ENCODE measurements at places on chromosomes 6 and 20.

DNA sequence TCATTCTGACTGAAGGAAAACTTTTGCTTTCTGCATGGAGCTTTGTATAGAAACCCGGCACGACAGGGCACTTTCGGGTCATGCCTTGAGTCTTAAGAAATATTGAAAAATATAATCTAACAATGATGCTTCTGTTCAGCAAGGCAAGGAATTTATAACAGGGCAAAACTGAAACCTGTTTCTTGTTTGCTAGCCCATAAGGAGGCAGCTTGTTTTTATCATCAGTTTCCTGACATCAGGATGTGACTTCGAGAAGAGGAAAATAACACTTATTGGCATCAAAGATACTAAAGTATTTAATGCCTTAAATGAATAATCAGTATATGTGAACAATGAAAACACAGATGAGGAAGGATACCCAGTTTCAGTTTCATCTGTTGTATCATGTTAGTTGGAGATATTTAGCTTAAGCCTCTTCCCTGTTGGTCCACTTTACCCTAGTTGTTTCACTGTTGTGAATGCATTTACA, 146.5 kb downstream of the CDKAL1 start:
- DNase-seq: no peak

GRCh38 chr6:67687396-67687795, 947.7 kb upstream of the ADGRB3 start:
- no peak for DNase-seq

DNA sequence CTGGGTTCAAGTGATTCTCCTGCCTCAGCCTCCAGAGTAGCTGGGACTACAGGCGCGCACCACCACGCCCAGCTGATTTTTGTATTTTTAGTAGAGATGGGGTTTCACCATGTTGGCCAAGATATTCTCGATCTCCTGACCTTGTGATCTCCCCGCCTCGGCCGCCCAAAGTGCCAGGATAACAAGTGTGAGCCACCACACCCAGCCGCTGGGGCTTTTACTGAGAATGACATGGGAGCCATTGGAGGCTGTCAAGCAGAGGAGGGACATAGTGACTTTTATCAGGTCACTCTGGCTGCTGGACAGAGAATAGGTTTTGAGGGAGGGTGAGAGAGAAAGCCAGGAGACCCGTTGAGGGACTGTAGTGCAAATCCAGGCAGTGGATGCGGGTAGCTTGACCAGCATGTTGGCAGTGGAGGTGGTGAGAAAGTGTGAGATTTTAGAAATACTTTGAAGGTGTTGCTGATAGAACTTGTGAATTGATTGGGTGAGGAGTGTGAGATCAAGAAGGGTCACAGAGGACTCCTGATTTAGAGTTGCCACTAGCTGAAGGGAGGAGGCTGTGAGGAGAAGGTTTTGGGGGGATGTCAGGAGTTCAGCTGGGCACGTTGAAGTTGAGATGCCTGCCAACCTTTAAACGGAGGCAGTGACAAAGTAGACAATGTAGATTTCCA, 14.7 kb downstream of the ZNF341 start:
- no peak for DNase-seq

DNA sequence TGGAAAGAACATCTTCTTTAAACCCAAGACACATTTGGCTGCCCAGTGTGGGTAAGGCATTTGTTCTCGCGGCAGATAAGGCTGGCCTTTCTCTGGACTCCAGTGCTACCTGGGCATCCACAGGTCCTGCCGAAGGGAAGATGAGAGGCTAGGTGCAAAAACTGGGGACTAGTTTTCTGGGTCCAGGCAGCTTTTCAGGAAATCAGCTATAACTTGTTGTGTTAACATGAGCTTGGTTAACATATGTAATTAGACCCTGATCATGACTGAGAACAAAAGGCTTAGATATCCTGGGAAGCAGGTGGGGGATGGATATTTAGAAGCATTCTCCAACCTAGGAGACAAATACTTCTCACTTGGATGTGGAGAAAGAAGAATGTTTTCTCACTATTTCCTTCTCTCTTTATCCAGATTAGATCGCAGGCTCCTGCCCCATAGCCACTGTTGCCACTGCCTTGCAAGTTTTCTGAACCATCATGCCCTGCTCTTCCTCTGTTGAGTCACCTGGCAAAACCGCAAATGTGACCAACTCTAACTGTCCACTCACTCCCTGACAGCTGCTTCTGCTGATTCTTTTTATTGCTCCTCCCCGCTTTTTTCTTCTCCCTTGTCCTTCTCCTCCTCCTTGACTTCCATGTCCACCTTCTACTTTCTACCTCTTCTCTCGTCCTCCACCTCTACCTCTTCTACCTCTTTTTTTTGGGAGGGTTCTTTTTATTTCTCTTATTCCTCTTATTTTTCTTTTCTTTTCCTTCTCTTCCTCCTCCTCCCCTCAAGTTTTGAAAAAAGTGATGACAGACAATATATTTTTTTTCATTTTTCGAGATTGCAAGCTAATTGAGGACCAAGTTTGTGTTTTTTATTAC, 258.1 kb downstream of the UTRN start:
- no peak for DNase-seq

GRCh38 chr6:149962461-149963211, 1.1 kb upstream of the ULBP1 start:
- DNase-seq: no peak

GRCh38 chr20:45347936-45348778, at the start of gene SDC4:
Gene SDC4, minus strand, starts transcription at chr20:45348424. Its CDS starts 40 bp downstream, at chr20:45348384.
- no peak for DNase-seq

DNA sequence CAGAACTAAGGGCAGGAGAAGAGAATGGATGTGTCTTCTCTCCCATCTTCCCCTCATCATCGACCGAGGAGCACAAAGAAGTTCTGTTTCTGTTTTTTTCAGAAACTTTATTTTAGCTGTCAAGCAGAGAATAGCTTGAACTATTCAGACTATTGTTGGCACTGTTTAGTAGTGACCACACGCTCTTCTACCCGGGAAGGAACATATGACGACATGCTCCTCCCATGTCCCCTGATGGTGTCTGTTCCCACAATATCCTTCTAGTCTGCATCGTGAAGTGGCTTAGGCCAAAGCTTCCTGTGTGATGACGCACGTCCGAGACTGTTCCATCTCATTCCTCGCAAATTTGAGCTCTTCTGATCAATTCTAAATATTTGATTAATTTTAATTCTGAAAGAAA, 27.2 kb upstream of the KIF25 start:
- no peak for DNase-seq

- no peak for DNase-seq
Measured at GRCh38 chr6:26273673-26274588, 91.1 kb upstream of the BTN3A2 start.

GRCh38 chr20:23583526-23583925, 15.2 kb upstream of the CST9L start:
- no peak for DNase-seq

DNA sequence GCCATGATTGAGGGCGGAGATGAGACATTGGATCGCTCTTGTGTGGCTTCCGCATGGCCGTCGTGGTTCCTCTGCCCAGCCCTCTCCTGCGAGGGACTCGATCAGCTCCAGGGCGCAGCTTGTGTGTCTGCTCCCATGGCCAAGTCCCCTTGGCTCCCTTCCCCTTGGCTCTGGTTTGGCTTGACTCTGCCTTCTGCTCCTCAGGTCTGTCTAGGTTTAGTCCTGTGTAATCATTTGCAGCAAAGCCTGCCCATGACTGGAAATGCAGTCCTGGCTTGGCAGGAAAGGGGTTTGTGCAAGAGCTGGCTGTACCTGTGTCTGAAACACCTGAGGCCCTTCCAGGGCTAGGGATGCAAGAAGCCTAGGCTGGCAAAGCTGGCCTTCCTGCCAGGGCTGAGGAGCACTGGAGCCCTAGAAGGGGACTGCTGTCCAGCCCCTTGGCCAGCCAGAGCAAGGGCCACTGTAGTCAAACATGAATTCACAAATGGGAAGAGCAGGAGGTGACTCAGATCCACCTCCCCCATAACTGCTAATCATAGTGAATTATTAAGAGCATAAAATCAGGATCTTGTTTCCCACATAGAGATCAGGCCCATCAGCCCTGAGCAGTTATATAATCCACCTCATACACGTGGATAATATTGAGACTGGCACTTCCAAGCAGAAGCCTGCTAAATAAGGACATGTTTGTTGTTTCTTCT, 196.8 kb downstream of the FARS2 start:
- no peak for DNase-seq

- no peak for DNase-seq
Measured at GRCh38 chr6:422433-423054, 31.0 kb downstream of the IRF4 start.

DNA sequence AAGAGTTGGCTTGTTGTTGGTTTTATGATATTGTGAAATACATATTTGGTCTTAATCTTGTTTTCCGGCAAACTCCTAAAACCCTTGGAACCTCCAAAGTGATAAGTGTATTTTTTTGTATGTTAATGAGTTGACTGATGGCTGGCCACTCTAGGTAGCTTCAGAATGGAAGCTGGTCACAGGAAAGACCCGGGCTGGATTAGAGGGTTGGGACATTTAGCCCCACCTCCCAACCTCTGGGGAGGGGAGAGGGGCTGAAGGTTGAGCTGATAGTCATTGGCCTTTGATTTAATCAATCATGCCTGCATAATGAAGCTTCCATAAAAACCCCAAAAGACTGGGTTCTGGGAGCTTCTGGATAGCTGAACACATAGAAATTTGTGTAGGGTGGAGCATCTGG, 42.7 kb downstream of the SASH1 start:
- DNase-seq: no peak

DNA sequence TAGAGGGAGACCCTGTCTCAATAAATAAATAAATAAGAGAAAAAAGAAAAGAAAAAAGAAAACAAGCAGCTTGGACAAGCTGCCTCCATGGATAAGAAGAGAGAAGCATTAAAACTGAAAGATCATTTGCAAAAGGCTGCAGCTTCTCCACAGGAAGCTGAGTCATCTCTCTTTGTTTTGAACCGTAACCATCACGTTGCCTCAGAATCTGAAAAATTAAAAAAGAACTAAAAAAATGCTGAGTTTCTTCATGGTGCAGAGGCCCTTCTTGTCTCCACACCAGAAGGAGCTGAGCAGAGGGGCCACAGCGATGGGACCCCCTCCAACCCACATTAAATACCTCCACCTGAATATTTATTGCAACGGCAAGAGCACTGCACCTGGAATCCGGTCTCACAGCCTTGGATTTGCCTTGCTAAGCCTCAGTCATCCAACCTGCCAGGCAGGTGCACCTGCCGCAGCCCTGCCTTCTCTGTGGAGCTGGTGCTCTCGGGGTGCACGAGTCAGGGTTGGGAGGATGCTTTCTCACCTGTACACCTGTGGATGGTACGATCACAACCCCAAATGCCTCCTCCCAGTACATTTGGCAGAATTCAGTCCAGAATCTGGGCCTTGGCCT, 28.1 kb downstream of the TOX2 start:
- DNase-seq: no peak

- DNase-seq: no peak
Measured at GRCh38 chr20:32021091-32021490, 10.9 kb downstream of the CCM2L start.

DNA sequence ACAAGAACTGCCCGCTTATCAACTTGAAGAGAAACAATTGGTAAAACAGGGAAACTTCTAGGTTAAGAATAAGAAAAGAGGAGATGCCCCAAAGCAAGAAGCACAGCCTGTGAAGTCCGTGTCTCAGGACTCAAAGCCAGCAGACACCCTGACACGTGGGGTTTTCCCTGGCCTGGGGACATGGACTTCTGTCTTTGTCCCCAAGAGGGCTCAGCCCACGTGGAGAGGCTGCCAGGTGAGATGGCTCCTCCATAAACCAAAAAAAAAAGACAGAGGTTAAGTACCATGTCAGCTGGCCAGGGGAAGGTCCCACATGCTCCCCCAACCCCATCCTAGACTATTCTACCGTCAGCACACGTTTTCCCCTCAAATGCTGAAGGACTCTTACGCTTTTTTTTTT, 9.9 kb downstream of the SERPINB6 start:
- DNase-seq: no peak

- DNase-seq: no peak
Measured at GRCh38 chr6:84428300-84428907, 201.0 kb upstream of the CEP162 start.

- no peak for DNase-seq
Measured at GRCh38 chr6:20709451-20709850, 175.2 kb downstream of the CDKAL1 start.

- no peak for DNase-seq
Measured at GRCh38 chr20:3652676-3653596, 10.3 kb downstream of the GFRA4 start.

DNA sequence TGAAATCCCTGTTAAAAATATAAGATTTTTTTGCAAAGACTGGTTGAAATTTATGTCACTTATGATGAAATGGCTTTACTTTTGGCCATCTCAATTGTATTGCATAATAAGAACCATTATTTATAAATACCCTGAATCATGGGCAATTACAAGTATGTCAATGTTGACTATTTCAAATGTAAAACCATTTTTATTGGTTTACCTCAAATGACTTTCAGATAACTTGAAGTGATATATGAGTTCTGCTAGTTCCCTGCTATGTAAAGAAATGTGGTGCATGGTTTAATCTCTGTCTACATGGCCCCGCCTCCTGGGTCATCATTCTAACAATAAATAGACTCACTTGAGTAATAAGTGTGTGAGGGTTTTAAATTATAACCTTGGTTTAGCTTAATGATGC, 275.6 kb upstream of the PREP start:
- no peak for DNase-seq

DNA sequence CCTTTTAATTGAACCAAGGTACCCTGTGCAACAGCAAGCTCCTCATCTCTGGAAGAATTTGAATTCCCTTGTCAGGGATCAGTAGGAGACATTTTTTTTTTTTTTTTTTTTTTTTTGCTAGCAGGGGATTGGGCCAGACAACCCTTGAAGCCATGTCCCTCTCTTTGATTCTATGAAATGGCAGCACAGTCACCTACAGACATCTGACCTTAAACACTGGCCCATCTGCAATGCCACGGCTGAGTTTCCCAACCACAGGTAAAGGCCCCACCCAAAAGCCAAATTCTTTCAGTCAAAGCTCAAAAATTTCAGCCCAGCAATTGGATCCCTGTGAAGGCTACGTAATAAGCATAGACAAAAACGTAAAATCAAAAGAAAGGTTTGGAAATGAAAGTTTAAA, 94.2 kb downstream of the FYN start:
- no peak for DNase-seq

DNA sequence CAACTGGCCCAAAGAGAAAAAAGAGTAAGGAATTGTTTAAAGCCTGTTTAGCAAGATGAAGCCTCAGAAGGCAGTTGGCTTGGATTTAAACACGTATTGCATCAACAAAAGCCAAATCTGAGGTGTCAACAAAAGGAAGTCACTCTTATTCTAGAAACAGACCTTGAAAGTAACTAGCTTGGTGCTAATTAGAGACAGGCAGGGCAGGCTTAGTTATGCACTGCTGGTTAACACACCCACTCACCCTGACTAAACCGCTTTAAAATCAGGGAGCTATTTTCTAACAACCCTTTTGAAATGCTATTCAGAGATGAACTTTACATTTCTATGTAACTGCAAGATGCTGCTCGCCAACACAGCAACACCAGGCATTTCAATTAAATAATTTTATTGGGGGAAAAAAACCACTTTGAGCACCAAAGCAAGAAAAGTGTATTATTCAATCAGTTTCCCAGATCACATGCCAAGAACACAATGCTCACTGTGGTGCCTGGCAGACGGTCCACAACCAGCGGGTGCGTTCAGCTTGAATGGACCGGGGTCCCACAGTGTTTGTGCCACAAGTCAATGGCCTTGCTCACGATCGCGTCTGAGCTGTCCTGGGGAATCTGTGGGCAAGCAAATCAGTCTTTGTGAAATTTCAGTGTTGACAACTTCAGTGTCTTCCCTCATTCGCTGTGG, 23.6 kb downstream of the TBC1D7 start:
- DNase-seq: no peak

GRCh38 chr20:48065833-48066232, 280.6 kb upstream of the SULF2 start:
- no peak for DNase-seq

GRCh38 chr6:139853302-139853992, 479.0 kb upstream of the CITED2 start:
- DNase-seq: no peak

GRCh38 chr6:16058201-16058928, 70.5 kb upstream of the MYLIP start:
- DNase-seq: no peak
